ENCODE measurements at places on chromosomes 16 and 17.
A peak's percentile ranks its signal among the peaks of the same experiment; 100 is the strongest.

- DNase-seq, result no peak
These were observed 47.7 kb downstream of the CFDP1 start for GRCh38 chr16:75385507-75386152.

- peak; percentile 90 for DNase-seq
These were observed 654 bp downstream of the LASP1 start for GRCh38 chr17:38870259-38871165.

DNA sequence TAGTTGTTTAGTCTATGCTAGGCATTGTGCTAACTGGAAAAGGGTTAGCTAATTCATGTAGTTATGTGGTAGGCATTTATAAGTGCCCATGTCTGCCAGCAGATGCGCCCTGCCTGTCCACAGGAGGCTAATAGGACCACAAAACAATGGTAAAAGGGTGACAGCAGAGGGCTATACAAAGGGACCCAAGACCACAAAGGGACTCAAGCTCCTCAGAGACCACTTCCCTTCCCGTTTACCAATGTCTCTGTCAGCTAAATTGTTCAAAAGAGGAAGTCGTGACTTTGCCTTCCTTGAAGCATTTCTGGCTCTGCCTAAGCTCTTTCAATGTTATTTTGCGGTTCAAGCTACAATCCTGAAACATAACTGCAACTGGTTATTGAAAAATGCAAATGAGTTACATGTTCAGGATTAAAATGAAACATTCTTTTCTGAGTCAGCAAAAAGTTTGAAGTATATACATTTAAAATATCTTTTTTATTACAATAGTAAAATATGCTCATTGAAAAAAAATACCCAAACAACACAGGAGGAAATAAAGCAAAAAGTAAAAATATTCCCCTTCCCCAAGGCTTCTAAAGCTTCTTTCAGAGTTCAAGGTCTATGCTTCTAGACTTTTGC is 149.2 kb downstream of the MAF start:
- no peak for DNase-seq

- DNase-seq, result no peak
These were observed 49.5 kb downstream of the FOXK2 start for GRCh38 chr17:82568997-82569393.

- no peak for DNase-seq
These were observed 28.7 kb downstream of the BRIP1 start for GRCh38 chr17:61834610-61835009.

DNA sequence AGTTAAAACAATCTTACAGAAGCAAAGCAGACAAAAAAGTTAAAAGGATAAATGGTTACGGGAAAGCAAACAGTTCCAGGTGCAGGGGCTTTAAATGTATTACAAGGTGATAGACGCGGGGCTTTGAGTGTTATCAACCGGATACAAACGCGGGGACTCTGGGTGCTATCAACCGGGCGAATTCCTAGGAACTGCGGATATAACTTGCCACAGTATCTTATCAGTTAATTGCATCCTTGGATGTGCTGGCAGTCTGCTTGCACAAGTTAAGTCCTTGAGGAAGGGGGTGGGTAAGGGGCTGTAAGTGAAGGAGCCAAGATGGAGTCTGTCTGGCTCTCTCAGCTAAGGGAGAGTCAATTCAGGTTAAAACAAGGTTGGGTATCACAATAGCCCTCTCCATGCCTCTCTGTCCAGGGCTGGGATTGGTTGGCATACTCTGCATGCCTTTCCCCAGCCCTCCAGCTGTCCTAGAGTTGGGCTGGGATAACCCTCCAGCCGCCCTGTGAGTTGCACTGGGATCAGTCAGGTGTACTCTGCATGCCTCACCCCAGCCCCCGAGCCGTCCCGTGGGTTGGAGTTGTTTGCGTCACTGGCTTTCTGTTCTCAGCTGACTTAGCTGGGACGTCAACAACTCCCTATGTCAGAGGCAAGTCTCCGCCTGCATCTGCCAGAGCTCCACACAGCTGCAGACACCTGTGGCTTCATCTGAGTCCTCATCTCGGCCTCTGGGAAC is 40.9 kb downstream of the TMEM235 start:
- no peak for DNase-seq

GRCh38 chr17:29291163-29291752 is 2.7 kb downstream of the NUFIP2 start:
- no peak for DNase-seq

- no peak for DNase-seq
These were observed 188.4 kb upstream of the NLRP1 start for GRCh38 chr17:5772720-5773119.

DNA sequence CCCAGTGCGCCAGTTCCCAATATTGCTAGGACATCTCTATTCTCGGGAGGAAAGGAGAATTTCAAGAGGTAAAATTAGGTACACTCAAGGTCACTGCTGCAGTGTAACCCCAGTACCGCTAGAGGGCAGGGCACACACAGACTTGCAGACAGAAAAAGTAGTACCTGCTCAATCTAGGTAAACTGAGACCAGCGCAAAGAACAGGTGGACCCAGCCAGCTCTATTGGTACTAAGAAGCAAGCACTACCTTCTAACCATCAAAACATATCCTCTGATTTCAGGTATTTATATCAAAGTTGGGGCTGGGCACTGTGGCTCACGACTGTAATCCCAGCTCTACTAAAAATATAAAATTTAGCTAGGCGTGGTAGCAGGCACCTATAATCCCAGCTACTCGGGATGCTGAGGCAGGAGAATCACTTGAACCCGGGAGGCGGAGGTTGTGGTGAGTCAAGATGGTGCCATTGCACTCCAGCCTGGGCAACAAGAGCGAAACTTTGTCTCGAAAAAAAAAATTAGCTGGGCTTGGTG is 3.6 kb upstream of the WDR81 start:
- peak; percentile 80 for DNase-seq

DNA sequence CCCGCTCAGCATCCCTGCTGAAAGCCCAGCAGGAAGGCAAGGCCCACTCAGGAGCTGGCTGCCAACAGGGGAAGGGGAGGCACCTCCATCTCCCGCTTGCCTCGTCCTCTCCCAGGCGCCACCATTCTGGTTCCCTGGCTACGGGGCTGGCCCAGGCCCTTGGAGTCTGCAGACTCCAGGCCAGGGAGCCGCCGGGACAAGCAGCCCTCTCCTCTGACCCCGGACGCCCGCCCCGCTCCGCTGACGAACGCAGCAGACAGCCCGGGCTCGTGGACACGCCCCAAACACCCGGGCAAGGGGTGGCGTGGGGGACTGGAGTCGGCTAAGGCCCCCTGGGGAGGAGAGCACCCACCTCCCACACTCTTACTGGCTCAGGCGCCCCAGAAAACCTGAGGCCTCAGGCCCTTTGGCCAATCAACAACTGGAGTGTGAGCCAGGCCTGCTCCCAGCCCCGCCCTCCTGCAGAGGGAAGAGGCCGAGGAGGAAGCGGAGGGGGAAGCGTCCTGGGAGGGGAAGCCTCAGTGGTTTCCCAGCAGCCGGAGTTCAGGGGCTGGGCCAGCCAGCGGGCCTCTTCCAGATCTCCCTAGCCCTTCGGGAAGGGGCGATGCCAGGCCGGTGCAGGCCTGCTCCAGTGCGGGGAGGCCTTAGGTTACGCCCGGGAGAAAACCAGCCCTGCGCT is 4.2 kb downstream of the MNT start:
- DNase-seq, result peak; percentile 94
